NCI-H1105 treated with DMSO at 0.1 percent for 48 hours (cell line): ENCODE measurements at places on chromosomes 6 and 20.
A peak's percentile ranks its signal among the peaks of the same experiment; 100 is the strongest.

- no peak for DNase-seq
Observed at GRCh38 chr6:143595251-143596036, 82.3 kb upstream of the PHACTR2 start.

DNA sequence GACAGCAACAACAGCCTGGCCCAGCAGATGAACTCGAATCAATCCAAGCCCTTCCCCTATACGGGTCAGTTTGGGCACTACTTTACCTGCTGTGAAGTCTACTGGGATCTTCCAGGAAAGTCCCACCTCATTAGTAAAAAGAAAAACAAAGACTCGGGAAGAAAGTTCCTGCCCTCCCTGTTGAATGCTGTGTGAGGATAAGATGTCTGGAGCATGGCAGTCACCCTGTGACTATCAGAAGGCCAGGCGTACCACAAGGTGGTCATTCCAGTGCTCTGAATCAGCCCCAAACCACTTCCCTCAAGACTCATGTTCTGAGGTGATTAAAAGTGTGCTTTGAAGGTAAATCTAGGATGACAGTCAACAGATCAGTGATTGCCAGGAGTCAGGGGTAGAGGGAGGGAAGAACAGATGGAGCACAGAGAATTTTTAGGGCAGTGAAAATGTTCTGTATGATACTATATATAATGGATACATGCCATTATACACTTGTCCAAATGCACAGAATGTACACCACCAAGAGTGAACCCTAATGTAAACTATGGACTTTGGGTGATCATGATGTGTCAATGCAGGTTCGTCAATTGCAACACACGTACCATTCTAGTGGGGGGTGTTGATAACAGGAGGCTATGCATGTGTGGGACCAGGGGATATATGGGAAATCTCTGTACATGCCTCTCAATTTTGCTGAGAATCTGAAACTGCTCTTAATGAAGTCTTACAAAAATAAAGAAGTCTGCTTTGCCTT lies 14.7 kb downstream of the FKBP1A start:
- no peak for DNase-seq

DNA sequence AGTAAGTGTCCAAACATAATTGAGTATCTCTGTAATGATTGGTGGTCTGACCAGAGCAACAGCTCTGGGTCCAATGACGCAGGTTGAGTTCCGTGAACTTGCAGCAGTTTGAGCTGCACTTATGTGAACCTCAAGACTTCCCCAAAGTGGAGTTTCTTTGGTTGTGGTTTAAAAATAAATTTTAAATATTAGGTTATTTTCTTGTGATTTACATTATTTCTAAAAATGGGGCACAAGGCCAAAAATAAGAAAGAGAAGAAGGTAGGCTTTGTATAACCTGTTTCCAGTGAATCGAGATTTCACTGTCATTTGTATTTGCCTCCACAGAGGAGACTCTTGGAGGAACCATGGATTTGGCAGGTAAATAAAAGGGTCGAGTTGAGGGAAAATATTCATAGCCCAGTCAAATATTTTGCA lies 166.4 kb upstream of the ZNF217 start:
- no peak for DNase-seq

DNA sequence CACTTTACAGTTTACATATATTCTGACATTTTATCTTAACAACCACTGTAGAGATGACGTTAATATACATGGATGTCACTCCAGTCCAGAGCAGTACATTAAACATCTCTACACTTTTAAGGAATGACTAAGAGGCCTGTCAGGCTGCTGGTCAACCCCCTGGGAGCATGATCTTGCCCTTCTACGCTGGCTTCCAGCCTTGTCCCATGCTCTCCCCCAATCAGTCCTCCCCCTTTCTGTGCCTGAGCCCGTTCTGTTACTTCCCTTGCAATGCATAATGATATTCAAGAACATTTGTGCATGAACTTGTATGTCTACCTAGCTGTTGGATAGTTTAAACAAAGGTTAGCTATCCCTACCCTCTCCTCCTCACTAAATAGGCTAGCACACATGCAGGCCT lies 40.5 kb upstream of the PLCB4 start:
- DNase-seq, result no peak

- no peak for DNase-seq
Observed at GRCh38 chr6:127463056-127463455, 3.9 kb upstream of the KIAA0408 start.

GRCh38 chr6:153024709-153025017 lies 22.2 kb upstream of the MTRF1L start:
- DNase-seq, result no peak

DNA sequence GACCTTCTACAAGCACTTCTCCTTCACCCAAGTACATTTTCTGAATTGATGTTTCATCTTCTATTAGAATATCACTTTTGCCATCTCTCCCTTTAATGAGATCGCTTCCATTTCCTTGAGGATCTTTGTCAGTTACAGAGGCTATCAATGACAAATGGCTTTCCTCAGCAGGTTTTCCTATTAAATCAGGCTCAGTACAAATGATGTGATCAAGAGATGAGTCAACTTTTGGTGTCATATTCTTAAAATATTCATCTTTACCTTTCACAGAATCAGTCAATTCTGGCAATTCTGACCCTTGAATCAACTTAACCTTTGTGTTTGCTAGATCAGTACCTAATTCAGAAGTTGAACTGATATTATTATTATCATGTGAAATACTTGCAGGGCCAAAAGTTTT lies 37.3 kb downstream of the DST start:
- DNase-seq, result no peak

DNA sequence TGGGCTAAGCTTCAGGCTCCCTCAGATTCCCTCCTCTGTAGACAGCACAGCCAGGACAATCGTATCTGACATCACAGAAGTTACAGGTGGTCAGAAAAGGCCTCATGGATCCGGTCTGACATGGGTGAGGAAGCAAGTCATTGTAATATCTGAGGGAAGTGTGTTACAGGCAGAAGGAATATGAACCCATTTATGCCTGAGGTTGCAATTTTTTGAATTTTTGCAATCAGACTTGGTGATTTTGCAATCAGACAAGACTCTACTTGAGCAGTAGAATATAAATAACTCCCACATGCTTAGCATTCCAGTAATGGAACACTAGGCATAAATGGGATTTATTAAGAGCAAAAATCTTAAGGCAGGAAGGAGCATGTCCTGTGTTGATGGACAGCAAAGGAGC lies 52.1 kb downstream of the CBLN4 start:
- no peak for DNase-seq

DNA sequence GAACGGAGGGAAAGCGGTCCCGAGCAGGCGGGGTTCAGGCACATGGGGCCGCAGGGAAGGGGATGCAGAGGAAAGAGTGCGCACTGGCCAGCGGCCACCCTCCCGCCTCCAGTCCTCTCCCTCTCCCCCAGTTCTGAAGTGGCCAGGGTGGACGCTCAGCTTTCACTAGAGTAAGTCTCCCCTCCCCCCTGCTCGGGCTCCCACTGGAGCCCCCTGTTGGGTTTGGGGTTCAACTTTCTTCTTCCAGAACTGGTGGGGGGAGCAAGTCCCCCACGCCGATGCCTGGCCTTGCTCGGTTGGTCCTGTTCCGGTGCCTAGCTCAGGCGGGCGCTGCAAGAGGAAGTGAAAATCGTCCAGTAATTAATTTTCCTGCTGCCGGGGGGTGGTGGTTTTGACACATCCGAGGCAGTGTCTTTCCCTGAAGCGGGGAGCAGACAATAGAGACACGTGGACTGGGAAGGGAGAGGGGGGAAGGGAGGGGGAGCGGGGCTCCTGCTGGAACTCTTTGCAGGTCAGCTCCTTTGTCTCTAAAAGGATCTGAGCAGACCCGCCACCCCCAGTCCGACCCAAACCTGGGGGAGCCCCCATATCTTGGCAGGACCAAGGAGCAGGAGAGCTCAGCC lies 824 bp upstream of the SCRT2 start:
- peak; percentile 41 for DNase-seq

GRCh38 chr20:3747471-3747870 lies 15.0 kb downstream of the HSPA12B start:
- DNase-seq, result no peak

DNA sequence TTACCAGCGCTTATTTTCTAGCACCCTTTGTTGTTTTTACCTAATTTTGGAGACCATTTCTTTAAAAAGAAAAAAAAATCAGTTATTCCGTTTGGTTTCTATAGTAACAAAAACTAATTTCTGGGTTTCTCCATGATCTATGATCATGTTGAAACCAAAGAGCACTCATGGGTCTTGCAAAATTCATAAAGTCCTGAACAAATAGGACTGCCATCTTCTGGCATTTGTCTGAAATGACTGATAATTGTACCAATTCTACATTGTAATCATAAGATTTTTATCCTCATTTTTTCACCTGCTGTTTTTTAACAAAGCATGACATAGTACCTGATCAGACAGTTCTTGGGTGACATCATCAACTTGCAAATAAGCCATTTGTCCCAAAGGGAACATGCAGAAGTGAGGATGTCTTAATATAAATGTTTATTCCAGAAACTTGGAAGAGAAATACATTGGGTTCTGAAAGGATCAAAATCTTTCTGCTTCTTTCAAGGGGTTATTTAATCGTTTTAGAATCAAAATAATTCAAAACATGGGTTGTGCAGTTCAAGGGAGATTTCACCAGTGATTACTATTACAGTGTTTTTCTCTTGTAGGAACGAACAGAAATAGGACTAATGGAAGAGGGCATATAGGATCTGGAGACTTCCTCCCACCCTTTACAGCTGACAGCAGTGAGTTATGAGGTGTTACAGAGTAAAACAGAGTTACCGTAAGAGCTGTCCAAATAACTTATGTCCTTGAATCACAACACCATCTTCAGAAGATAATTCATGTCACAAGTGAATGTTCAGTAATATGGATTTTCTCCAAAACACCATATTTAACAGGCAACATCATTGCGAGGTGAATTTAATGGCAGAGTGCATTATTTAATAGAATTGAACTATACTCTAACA lies 87.1 kb upstream of the GJE1 start:
- no peak for DNase-seq

DNA sequence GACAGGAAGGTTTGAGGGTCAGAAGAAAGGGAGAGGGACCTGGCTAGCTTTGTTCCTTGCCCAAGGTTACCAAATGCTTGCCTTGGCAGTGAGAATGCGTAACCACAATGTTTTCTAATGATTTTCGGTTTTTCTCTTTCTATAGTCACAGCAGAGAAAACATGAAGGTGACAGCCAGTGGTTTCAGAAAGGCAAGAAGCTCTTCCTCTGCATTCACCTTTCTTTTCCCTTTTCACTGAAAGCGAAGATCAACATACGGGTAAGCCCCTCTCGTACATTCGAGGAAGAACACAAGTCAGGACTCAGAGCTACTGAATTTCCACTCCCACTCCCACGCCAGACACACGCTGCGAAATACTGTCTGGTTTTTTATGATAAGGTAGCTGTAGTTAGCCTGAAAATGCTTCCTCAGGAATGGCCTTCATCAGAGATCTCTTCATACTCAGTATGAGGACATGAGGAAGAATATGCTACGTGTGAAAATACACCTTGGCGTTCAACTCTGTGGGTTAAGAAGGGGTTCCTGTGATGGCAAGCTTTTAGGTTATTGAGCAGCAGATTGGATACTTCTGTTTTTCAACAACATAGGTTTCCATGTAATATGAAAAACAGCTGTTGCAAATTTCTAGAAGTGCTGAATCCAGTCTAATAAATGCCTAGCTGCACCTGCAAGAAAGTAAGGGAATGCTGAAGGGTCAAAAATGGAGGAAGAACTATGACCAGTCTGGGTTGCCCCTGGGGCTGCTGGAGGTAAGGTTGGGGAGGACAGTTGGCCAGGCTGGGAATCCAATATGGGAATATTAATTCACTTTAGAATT lies 7.4 kb upstream of the CD83 start:
- DNase-seq, result no peak

DNA sequence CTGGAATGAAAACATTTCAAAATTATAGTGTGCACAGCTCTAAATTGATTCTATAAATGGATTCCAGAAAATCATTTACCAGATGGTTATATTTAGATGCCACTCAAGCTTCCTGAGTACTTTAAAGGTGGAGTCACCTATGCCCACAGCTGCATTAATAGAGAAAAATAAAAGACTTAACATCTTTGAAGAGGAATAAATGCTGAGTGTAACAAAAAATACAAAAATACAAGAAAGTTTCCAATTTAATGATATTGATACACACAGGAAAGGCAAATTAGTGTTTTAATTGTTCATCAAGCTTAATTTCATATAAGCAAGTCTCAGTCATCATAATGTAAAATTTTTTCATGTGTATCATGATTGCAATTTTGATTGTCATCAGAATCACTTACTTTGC lies 89.5 kb upstream of the MANEA start:
- DNase-seq, result peak; percentile 25

DNA sequence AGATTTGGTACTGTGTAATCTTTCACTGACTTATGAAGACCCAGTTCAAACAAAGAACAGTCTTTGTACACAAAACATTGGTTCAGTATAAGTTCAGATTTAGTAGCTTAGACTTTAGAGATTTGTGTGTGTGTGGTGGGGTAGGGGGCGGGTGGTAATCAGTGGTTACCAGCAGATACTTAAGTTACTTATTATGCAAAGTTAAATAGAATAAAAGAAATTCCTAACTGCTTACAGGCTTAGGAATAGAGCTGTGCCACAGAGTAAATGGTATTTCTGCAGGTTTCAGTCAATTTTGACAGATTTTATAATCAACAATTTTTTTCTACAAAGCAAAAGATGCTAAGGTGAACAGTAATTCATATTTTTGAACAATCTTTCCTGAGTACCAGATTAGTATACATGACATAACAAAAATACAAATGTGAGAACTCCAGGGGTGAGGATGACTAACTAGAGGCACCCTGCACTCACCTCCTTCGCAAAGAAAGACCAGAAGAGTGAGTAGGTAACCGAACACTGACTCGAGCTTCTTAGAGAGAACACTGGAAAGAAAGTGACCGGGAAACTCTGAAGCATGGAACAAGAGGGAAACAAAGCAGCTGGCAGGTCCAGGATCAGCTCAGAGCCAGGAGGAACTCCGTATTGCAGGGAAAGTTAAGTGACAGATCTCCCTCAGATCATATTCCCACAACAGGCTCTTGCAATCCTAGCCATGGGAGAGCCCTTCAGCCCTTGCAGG lies 560.6 kb downstream of the COL12A1 start:
- DNase-seq, result no peak

- DNase-seq, result no peak
Observed at GRCh38 chr6:85602100-85602499, 8.4 kb upstream of the SNX14 start.

GRCh38 chr20:36645998-36646397 lies at the start of gene SLA2:
Gene SLA2, minus strand, starts transcription at chr20:36646196. Its CDS starts 4,861 bp downstream, at chr20:36641335.
- no peak for DNase-seq

DNA sequence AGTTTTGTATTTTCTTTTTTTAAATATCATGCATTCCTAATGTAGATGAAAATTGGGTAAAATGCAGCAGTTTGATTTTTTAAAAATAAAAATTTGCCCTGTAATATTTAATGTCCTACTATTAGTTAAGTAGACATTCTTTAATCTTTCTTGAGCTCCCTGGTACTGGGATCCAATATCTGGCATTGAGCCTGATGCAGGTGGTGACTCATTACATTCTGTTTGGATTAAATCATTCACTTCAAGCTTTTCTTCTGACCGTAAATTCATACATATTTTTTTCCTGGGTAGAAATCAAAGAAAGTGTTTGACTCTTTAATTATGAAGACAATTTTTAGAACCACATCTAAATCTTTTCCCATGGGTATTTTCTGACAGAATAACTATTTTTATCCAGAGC lies 768.8 kb upstream of the SLC35B3 start:
- DNase-seq, result no peak
